ENCODE measurements at places on chromosomes 2 and 18.

DNA sequence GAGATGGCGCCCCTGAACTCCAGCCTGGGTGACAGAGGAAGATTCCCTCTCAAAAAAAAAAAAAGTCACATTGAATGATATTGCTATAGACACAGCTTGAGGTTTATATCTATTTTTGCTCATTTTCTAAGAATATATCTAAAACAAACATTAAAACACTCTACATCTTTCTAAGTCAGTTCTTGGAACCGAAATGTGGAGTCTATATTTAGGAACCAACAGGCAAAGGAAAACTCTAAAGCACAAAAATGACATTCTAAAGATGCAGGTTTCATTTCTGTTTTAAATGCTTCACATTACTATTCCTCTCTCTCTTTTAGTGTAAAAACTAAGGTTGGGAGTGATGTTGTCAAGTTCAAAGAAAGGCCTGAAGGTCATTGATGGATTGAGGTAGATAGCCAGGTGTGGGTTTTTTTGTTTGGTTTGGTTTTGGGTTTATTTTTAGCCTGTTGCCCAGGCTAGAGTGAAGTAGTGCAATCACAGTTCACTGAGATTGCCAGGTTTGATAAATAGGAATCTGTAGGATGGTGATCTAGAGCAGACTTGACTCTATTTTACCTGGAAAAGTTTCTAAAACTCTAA lies 194.0 kb upstream of the RBBP8 start:
- no peak for DNase-seq

- no peak for DNase-seq
Measured at GRCh38 chr2:11799826-11800225, 53.4 kb downstream of the LPIN1 start.

GRCh38 chr18:8965398-8965797 lies 137.1 kb upstream of the NDUFV2 start:
- no peak for DNase-seq

- no peak for DNase-seq
Measured at GRCh38 chr2:100761365-100761764, 58.6 kb upstream of the NPAS2 start.

- no peak for DNase-seq
Measured at GRCh38 chr2:133838642-133839365, 270.5 kb upstream of the NCKAP5 start.

GRCh38 chr2:129262934-129263333 lies 716.5 kb upstream of the RAB6C start:
- no peak for DNase-seq

DNA sequence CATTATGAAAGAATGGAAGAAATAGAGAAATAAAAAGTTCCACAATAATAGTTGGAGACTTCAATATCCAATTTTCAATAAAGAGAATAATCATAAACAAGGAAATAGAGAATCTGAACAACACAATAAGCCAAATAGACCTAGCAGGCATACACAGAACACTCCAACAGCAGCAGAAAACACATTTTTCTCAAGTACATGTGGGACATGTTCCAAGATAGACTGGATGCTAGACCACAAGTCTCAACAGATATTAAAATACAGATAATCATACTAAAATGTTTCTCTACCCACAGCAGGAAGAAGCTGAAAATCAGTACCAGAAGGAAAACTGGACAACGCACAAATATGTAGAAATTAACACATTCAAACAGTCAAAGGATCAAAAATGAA lies 113.9 kb downstream of the USP34 start:
- peak; percentile 71 for DNase-seq

- DNase-seq, result no peak
Measured at GRCh38 chr18:79690071-79690470, 10.5 kb downstream of the CTDP1 start.

DNA sequence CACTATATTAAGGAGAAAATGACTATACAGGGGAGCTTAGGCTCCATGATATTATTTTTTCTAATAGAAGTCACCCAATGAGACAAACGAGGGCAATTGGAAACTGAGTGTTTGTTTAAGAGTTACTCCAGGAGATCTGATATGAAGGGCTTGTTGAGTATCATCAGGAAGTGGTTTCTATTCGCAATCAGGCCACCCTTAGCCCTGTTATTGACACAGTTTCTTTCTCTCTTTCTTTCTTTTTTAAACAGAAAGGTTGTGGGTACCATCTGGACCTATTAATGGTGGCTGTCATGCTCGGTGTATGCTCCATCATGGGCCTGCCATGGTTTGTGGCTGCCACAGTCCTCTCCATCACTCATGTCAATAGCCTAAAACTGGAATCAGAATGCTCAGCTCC lies 117.3 kb downstream of the DPP4 start:
- no peak for DNase-seq

GRCh38 chr2:118854507-118855345 lies 7.3 kb upstream of the EN1 start:
- no peak for DNase-seq

- DNase-seq, result no peak
Measured at GRCh38 chr2:118457951-118458350, 369.7 kb downstream of the INSIG2 start.

- DNase-seq, result no peak
Measured at GRCh38 chr2:110872521-110872920, 140.1 kb downstream of the ACOXL start.

GRCh38 chr2:199692489-199692888 lies 158.5 kb downstream of the FTCDNL1 start:
- no peak for DNase-seq

DNA sequence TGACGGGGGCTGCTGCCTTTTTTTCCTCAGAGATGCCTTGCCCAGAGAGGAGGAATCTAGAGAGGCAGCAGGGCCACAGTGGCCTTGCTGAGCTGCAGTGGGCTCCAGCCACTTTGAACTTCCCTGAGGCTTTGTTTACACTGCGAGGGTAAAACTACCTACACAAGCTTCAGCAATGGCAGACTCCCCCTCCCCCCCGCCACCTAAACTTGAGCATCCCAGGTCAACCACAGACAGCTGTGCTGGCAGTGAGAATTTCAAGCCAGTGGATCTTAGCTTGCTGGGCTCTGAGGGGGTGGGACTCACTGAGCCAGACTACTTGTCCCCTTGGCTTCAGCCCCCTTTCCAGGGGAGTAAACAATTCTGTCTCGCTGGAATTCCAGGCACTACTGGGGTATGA lies 11.8 kb downstream of the SYT4 start:
- DNase-seq, result no peak

- DNase-seq, result no peak
Measured at GRCh38 chr2:100520224-100520623, 42.6 kb upstream of the PDCL3 start.

DNA sequence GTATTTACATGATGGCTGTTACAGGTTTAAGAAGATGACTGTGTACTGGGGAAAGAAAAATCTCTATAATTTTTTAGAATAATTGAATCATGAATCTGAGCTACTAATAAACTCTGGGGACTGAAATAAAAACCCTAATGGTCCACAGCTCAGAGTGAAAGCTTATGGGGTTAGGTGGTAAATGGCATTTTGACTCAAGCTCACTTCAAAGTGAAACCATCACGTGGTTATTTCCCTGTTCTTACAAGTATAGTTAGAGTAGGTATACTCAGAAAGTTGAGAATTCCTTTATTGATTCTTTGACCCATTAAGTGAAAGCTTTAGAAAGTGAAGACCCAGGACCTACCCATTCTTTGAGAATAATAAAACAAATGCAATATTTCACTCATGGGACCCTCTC lies 626.2 kb upstream of the SETBP1 start:
- DNase-seq, result no peak

DNA sequence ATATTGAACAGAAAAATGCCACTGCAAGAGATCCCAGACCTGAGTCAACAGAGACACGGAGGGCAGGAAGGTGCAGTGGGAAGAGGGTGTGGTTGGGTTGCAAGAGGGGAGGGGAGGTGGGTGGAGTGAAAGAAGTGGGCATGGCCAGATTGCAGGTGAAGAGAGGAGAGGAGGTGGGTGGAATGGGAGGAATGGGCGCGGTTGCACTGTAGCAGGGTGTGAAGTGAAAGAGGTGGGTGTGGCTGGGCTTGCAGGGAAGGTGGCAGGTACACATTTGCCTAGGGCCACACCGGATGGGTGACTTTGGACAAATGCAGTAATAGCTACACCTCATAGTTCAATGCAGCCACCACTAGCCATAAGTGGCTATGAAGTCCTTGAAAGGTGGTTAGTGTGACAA lies 71.1 kb downstream of the DOCK10 start:
- DNase-seq, result no peak
